ENCODE measurements at places on chromosomes 16 and 17.

DNA sequence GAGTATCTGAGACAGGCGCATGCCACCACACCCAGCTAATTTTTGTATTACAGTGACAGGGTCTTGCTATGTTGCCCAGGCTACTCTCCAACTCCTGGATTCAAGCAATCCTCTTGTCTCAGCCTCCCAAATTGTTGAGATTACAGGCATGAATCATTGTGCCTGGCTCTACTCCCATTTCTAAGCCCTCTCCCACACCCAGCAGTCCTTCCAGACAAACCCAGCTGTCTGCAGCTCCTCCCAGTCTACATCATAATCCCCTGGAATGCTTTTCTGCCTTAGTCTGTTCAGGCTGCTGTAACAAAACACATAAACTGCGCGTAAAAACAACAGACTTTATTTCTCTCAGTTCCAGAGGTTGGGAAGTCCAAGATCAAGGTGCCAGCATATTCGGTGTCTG lies 144.5 kb downstream of the GRIN2A start:
- DNase-seq, result no peak

DNA sequence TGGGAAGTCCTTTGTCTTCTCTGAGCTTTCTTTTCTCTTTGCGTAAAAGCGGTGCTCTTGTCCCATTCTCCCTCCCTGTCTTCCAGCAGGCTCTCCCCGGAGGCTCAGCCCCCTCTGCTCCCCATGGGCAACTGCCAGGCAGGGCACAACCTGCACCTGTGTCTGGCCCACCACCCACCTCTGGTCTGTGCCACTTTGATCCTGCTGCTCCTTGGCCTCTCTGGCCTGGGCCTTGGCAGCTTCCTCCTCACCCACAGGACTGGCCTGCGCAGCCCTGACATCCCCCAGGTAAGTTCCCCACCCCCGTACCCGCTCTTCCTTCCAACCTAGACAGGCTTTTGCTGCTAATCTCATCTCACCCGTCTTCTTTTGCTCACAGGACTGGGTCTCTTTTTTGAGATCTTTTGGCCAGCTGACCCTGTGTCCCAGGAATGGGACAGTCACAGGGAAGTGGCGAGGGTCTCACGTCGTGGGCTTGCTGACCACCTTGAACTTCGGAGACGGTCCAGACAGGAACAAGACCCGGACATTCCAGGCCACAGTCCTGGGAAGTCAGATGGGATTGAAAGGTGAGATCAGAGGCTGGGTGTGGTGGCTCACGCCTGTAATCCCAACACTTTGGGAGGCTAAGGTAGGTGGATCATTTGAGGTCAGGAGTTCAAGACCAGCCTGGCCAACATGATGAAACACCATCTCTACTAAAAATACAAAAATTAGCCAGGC lies 1.3 kb downstream of the TMEM219 start:
- no peak for DNase-seq

DNA sequence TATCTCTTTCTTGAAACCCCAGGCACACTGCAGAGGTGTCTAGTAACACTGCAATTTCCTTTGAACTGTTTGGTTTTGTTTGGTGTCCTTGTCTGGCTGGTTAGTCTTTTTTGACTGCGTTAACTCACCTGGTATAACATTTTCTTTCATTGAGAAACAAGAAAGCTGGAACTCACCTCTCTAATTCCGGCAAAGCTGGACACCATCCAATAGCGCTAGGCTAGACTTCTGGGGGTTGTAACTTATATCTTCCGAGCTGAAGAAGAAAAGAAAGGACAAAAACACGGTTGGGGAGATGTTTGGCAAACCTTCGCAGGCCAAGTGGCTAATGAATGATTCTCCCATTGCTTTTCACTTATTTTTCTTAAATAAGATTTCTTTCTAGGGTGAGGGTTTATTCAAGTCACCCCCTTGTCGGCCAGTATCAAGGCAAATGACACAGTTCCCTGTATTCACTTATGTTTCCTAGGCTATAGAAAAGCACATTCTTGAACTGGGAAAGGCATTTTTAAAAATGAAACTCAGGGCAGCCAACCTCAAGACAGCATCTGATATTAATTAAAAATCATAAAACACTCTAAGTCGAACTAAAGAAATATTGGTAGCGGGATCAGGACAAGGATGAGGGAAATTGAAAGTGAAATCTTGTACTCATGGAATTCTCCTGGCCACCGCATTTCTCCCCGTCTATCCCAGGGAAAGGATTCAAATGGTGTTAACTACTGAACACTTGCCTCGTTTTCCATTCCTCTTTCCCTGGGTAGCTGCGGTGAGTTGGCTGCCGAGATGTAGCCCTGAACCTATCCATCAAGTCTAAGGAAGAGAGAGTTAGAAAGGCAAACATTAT lies 95.9 kb upstream of the ZFHX3 start:
- DNase-seq, result no peak

- DNase-seq, result no peak
Observed at GRCh38 chr17:78111727-78112517, 16.6 kb downstream of the TMC6 start.

DNA sequence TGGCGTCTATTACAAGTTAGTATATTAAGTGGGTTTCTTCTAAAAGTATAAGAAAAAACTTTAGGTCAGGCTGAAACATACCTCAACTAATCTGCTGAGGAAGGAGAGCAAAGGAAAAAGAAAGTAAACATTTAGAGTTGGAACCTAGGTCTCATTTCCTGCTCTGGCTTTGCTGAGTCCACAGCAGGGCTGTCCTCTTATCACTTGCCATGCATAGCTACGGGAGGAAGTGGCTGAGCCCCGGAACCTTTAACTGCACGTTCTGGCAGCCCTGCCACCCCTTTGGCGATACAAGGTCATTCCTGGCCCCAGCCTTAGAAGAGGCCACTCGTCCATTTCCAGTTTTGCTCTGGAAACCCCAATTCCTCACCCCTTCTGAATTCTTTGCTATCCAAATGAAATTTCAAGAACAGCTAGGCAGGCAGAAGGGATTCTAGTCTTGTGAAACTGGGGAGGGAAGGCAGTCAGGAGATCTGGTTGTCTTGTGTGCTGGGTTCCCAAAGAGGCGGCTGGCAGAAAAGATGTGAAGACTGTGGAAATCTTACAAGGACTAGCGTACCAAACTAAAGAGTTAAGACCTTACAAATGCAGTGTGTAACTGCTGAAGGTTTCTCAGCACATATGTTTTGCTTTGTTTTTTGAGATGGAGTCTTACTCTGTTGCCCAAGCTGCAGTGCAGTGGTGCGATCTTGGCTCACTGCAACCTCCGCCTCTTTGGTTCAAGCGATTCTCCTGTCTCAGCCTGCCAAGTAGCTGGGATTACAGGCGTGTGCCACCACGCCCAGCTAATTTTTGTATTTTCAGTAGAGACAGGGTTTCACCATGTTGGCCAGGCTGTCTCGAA lies 19.1 kb downstream of the WIPI1 start:
- DNase-seq, result peak; percentile 64

- DNase-seq, result peak; percentile 30
Observed at GRCh38 chr17:61536422-61536955, 54.5 kb downstream of the NACA2 start.

- peak; percentile 98 for DNase-seq
Observed at GRCh38 chr17:11997147-11997971, at the start of gene ZNF18. TSS of gene ZNF18 (minus strand) at chr17:11997475. CDS start at chr17:11992829, 4,646 bp downstream.

DNA sequence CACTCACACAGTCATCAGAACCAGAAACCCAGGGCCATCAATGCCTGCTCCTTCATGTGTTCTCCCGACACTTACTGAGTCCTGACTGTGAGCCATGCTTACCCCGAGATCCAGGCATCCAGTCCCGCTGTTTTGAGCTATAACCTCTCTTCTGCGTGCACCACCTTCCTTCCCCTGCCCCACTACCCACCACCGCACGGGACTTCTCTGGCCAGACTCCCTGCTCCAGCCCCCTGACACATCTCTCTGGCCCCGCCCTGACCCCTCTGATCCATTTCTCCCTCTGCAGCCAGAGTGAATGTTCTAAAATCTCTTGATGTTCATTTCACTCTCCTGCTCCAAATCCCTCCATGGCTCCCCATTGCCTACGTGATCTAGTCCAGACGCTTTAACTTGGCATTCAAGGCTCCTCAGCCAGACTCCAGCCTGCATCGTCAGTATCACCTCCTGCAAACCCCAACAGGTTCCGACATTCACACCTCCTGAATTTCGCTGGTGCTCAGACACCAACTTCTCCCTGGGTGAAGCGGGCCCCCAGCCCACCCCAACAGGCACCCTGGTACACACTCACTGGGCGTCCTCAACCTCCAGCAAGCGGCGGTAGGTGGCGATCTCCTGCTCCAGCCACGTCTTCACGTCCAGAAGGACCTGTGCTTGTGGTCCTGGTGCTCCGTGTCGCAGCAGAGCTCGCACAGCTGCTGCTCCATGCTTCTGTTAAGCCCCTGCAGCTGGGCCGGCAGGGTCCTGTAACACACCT lies 3.1 kb upstream of the KRT17 start:
- no peak for DNase-seq

DNA sequence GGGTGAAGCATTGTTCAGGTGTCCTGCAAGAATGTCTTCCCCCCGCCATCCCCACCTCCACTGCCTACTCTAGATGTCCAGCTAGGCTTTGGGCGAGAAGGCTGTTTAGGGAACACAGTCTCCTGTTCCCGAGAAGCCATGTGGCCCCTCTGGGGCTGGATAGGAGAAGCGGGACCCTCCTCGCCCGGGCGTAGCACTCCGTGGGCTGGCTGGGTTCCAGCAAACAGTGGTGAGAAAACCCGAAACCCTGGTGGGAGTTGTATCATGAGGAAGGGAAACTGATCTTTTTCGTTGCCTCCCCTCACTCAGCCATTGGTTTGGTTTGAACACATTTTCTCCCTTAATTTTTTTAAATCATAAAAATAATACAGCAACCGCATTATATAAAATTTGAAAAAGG lies 56.6 kb downstream of the IRF8 start:
- DNase-seq, result peak; percentile 79

DNA sequence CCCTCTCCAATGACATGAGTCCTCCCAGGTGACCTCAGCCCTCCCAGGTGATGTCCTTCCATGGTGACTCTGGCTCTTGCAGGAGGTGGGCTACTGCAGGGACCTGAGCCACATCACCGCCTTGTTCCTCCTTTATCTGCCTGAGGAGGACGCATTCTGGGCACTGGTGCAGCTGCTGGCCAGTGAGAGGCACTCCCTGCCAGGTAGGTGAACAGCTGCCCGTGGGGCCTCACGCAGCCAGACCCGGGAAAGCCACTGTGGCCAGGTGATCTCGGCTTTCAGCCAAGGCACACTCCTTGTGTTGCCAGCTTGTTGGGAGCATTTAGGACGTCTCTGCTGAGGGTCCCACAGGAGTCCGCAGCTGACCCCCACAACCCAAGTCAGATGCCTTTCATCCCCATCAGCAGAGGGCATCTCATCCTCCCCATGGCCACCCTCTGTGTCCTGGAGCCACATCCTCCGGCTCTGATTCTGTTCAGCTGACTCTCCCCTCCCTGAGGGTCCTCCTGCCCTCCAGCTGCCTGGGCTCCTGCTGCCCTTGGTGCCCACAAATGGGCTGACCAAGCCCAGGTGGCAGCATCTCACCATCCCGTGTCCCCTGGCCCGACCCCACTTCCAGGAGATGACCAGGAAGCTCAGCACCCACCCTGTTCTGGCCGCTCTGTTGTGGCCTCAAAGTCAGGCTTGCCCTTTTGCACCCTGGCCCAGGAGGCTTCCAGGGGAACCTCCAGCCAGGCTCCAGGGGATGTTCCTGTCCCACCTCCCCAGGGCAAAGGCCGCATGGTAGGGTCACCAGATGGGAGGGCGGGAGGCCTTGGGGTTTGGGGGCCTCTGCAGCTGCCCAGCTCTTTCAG lies 20.1 kb downstream of the USP6 start:
- DNase-seq, result no peak

DNA sequence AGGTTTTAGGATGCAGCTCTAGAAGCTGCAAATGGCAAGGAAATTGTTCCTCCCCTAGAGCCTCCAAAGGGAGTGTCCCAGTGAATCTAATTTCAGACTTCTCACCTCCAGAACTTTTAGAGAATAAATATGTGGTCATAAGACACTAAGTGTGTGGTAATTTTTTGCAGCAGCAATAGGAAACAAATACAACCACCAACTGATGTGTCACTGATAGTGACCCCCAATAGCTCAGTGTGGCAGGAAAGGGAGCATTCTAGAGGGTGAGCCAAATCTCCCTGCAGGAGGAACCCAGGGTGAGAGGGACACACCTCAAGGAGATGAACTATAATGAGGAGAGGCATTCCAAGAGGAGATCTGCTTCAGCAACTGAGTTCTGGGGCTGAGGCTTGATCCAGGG lies 4.1 kb downstream of the CCL4L2 start:
- no peak for DNase-seq

- peak; percentile 80 for DNase-seq
Observed at GRCh38 chr17:68497885-68498319, 14.3 kb upstream of the PRKAR1A start.

DNA sequence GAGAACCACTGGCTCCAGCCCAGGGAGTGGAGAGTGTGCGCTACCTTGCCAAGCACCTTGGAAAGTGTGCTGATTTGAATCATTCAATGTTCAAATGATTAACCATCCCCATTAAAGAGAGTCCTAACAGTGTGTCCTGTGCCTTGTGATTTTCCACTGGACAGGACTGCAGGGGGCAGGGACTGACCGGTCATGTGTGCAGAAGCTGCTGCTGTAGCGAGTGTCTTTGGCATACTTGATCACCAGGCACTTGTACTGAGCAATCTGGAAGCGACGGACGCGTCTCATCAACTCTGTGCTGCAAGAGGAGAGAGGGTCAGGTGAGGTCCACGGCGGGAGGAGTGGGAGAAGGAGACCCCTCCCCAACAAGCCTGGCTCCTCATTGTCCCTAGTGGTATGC lies 2.0 kb downstream of the TK1 start:
- no peak for DNase-seq

DNA sequence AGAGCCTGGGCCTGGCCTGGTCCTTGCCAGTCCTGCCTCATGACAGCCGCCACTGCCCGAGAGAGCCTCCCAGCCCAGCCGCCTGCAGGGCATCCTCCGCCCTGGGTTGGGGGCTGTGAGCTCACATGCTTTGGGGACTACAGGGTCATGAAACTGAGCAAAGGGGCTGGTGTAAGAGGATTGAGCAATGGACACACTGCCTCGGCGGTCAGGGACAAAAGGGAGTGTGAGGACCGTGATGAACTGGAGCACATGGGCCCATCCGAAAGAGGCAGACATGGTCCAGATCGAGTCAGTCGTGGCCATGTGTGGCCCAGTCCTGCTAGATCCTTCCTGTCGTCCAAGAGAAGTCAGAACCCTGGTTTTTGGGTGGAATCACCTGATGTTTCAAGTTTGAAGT lies 52.3 kb downstream of the GSG1L start:
- no peak for DNase-seq

GRCh38 chr16:21663889-21664647 lies at the start of gene OTOA:
TSS of gene OTOA (plus strand) at chr16:21663968. CDS start at chr16:21678515, 14,547 bp downstream.
- DNase-seq, result peak; percentile 46

DNA sequence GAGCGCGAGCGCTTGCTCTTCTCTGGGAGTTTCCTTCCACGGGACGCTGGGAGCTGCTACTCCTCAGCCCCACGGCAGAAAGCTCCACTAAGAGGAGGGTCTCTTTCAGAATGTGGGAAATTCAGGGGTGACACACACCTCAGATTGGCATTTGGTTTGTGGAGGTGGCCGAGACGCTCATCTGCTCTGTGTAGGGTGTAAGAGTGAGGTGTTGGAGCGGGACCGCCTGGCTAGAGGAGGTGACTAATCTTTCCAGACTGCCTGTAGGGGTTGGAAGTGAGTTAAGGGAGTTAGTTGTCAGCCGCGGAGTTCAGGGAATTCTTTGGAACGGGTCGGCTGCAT lies 735 bp downstream of the PSMD11 start:
- no peak for DNase-seq

- DNase-seq, result peak; percentile 33
Observed at GRCh38 chr17:76252040-76252954, 12.0 kb upstream of the RNF157 start.

GRCh38 chr17:27239046-27239445 lies 54.9 kb upstream of the WSB1 start:
- DNase-seq, result peak; percentile 78
